Pons (tissue), 1 donor: ENCODE measurements at places on chromosomes 6 and 20.

DNA sequence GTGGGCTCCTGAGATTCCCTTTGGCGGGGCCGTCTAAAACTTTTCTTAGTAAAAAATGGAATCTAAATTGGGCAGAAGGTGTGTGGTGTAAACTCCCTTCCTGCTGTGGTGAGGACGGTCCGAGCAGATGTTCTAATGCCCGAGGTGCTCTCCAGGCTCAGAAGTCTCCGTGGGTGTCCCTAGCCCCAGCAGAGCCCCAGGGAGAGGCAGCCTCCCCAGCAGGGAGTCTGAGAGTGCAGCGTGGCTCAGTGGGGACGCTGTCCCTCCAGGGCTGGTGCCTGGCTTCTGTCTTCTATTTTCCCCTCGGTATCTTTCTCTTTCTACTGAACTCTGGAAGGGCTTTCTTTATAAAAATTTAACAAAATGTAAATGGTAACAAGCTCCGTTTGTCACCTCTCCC lies 208.2 kb downstream of the SMOC2 start:
- no peak for DNase-seq

DNA sequence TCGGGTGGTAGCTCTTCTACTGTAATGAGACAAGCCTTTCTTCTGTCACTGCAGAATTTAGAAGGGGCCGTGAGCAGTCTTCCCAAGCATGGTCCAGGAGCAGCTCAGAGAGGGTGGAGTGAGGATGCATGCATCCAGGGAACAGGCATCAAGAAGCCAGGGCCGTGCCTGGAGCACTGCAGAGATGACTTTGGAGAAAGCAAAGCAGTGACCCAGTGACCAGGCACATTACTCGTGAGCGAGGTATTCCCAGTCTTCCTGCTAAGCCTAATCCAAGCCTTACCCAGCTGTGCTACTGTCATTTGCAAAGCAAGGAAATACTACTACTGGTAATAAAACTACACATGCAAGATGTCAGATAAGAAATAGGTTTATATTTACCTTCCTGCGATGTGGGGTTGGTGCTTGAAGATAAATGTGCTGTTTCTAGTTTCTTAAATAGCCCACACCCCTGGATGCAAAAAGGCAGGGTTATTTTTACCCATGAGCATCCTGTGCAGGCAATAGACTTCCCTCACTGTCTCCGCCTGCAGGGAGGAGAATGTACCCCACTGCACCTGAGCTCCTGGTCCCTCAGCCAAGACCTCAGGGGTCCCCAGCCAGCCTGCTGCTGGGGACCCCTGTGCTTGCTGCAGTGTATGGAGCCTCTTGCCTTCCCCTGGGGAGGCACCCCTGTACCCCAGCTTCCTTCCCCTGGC lies 62.9 kb downstream of the SSR1 start:
- no peak for DNase-seq

DNA sequence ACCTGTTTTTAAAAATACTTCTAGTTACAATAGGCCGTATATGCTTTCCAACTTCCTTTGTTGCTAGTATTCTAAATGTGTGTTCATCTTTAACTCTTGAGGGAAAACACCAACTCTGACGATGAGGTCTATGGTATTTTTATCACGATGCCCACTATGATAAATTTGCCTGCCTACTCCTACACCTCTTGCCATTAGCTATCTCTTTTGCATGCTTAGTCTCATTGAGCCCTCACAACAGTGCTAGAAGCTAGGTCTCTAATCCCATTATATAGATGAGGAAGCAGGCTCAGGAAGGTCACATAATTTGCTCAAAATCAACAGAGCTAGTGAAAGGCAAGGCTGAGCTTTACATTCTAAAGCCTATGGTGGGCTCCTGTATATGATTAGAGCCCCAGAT lies 13.2 kb downstream of the AAR2 start:
- no peak for DNase-seq

- no peak for DNase-seq
Measured at GRCh38 chr6:166825553-166826145, 130.7 kb downstream of the RNASET2 start.

DNA sequence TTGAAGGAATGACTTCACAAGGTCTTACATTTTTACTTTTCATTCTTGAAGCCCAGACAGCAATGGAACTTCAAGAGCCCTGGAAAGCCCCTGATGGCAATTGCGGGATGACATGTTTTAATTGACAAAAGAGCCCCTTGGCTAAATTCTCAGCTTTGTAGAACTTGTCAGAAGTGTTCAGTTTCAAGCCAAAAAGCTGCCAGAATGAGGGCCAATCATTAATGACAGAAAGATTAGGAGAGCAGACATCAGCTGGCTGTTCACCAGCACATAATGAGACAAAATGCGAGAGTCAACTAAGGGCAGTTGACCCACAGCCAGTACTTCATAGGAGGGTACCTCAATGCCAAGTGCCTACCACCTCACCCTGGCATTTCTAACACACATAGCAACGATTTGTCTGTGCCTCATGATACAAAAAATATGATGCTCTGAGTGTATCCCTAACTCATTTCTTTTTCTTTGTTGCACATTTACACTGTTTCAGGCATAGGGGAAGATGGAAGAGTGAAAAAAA lies 243.1 kb downstream of the MYLK4 start:
- DNase-seq = no peak

- DNase-seq = no peak
Measured at GRCh38 chr6:71531006-71531405, 242.4 kb downstream of the OGFRL1 start.

GRCh38 chr6:56168596-56168995 lies 78.8 kb downstream of the COL21A1 start:
- no peak for DNase-seq

DNA sequence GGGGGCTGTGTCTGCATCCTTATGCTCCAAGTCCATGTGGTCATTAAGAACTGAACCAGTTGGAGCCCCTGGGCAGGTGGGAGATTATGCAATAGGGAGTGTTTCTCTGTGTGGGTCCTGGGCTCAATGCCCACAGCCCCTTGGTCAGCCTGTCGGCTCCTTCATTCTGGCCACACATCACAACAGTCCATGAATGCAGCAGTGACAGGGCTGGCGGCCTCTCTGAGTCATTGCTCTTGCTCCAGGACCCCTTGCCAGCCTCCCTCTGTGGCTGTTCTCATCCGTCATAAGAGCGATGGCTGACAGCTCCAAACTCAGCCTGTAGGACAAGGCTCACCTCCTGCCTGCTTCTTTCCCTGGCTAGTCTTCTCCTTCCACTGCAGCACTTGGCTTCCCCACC lies 609.5 kb upstream of the CDH4 start:
- DNase-seq = no peak

GRCh38 chr6:131383421-131384411 lies 189.3 kb upstream of the ARG1 start:
- DNase-seq = no peak

DNA sequence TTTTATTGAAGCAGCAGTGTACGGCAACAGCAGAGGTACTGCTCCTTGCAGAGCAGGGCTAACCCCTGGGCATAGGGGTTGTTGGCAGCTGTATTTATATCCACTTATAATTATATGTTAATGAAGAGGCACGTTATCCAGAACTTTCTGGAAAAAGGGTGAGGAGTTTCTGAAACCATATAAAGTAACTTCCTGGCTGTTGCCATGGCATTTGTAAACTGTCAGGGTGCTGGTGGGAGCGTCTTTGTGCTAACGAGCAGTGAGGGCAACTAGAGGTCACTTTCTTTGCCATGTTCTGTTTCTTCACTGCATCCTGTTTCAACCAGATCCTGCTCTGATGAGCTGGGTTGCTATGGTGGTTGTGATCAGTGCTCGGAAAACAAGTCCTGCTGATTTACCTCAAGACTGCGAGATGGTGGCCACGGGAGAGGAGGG lies 11.1 kb upstream of the ARFGEF2 start:
- DNase-seq = no peak

DNA sequence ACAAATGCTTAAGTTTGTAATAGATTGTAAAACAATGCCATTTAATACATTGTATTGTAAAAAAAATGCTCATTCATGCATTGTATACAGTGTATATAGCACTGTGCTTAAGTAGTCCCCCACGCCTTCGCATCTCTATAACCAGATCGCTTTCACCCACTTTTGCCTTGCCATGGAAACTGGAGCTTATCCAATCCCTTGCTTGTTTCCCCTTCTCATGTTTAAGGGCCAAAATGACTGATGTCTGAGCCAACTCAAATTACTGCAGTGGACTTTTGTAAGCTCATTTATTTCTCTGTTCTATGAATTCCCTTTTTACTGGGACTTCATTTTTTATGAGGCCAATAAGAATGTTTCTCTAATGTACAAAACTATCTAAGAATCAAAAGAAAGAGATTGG lies 730.9 kb upstream of the GJE1 start:
- peak; percentile 36 for DNase-seq

- DNase-seq = no peak
Measured at GRCh38 chr6:170085475-170086401, 205.1 kb downstream of the DLL1 start.

- DNase-seq = no peak
Measured at GRCh38 chr20:59217794-59218280, 54.2 kb downstream of the ZNF831 start.

- no peak for DNase-seq
Measured at GRCh38 chr6:26129656-26130055, 42.4 kb downstream of the HFE start.

GRCh38 chr6:64439274-64439673 lies 803.7 kb downstream of the PHF3 start:
- no peak for DNase-seq

DNA sequence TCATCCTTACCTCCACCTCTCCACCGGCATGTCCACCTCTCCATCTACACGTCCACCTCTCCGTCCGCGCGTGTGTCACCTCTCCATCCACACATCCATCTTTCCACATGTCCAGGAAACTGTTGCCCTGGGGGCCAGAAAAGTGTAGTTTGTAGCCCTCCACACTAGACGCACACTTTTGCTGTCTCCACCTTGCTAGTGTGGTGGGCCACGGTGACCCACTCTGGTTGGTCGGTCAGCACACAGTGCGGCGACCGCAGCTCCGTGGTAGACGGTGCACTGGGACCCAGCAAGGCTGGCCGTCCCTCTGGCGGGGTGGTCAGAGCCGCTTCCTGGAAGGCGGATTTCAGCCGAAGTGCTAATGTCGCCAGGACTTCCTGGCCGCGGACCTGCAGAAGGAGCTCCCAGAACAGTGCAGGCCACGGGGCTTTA lies 268.6 kb downstream of the DLL1 start:
- no peak for DNase-seq
